ENCODE measurements at places on chromosomes 2 and 18. TPM values are rescaled to one million over a fixed set of nuclear protein-coding genes. Genes with fewer than 3 reads are reported as not detected.

The SOX11 gene
- total RNA-seq: 4.7 TPM

The RUFY4 gene
- total RNA-seq: not detected

The NFU1 gene
- total RNA-seq: 40.0 TPM

The NEUROD1 gene
- not detected for total RNA-seq

The MARCHF4 gene
- total RNA-seq: 3.1 TPM

The MALL gene
- total RNA-seq: 1.6 TPM

DNA sequence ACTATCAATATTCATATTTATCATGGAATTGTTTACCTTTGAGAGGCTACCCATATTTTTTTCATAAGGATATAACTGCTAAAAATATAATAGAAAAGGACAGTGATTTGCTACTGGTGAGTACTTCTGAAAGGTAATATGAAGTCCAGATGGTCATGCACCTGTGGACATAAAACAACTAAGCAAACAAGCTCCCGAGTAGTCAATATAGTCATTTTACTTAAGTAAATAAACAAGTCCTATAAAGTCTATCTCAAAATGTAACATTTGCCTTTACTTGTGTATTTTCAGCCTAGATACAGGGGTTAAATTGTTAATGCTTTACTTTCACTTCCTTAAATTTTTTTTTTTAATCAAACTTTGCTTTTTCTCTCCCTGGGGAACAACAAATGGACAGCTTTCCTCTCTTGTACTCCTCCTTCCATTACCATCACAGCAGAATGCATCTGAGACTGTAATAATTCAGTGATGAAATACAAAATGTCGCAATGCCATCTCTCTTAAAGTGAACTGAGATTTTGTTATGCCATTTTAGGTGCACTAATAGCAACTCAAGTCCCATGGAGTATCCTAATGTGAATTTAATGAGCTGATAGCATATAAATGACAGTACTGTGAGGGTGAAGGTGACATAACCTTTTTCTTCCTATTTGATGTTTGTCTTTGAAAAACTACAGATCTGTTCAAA lies 1325.4 kb upstream of the ZEB2 start:
- DNase-seq: peak; percentile 4

GRCh38 chr2:211957799-211958198 lies 580.8 kb downstream of the ERBB4 start:
- no peak for DNase-seq

DNA sequence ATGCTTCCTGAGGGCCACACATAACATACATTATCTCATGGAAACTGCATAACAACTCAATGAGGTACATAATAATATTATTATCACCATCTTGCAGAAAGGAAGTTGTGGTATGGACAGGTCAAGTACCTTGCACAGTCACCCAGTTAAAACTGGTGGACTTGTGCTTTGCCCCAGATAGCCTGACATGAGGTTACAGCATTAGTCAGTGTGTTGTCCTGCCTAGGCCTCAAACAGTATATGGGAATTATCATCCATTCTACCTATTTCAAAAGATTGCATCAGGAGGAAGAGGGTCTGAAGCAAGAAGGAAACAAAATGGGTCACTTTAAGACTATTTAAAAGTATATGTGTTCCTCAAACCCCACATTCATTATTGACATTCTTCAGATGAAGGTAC lies 5.4 kb upstream of the ANTXR1 start:
- DNase-seq: no peak

DNA sequence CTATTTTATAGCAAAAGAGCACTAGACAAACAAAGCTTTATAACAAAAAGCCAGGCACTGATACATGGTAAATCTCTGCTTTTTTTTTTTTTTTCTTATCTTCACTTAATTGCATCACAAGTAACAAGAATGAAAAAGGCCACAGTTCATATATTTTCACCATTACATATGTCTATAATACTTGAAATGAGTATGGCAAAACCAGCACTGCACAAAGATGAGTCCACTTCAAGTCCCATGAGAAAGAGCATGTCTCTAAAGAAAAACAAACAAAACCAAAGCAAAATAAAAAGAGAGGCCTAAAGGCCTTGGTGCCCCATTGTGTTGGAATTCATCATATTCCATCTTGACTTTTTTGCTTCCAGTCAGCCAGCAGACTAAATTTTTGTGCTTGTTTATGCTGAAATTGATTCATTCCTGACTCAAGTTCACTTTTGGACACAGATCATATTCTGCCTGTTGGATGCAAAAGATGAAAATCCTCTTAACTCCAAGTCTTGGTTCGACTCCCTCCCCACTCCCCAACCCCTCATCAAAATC lies 264.9 kb upstream of the CCDC68 start:
- peak; percentile 55 for DNase-seq

DNA sequence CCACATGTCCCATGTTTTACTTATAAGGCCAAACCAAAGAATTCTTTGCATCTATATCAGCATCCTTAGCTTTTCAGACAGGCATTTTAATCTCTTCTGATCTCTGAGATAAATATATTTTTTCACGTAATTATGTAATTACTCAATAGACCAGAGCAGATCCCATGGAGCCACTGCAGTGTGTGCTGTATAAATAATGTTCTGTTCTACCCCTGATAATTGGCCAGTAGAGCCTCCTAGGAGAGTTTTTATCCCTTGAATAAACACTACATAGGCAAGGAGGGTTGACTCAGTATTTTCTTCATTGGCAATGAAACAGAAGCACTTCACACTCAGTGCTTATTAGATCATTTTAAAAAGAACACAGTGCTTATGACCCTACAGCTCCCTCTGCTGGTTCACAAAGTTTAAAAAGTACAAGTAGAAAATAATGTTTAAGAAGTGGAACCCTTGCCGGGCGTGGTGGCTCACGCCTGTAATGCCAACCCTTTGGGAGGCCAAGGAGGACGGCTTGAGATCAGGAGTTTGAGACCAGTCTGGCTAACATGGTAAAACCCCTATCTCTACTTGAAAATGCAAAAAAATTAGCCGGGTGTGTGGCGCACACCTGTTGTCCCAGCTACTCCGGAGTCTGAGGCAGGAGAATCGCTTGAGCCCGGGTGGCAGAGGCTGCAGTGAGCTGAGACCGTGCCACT lies 91.9 kb downstream of the PPP1R1C start:
- peak; percentile 95 for DNase-seq

GRCh38 chr2:239729681-239730566 lies 295.2 kb downstream of the NDUFA10 start:
- no peak for DNase-seq

- DNase-seq: no peak
Observed at GRCh38 chr2:114218383-114218782, 224.1 kb upstream of the DPP10 start.

- DNase-seq: no peak
Observed at GRCh38 chr2:49004036-49004626, 150.2 kb downstream of the FSHR start.

DNA sequence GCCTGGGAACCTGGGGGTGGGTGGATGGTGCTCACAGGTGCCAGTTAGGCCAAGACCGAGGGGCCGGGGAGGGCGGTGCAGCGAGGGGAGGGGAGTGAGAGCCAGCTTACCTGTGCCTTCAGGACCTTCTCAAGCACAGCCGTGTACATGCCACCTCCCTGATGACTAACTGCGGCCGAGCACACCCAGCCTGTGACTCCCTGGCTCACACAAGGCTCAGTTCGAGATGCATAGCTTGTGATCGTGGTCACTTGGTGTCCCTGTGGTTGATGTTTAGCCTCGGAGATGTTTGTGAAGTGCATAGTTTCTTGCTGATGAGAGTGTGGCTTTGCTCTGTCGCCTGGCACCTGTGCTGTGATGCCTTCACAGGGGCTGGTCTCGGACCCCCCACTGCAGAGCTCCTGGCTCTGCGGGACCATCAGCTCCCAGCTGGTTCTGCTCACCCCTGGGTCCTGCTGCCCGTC lies 84.5 kb upstream of the ODC1 start:
- DNase-seq: peak; percentile 8

DNA sequence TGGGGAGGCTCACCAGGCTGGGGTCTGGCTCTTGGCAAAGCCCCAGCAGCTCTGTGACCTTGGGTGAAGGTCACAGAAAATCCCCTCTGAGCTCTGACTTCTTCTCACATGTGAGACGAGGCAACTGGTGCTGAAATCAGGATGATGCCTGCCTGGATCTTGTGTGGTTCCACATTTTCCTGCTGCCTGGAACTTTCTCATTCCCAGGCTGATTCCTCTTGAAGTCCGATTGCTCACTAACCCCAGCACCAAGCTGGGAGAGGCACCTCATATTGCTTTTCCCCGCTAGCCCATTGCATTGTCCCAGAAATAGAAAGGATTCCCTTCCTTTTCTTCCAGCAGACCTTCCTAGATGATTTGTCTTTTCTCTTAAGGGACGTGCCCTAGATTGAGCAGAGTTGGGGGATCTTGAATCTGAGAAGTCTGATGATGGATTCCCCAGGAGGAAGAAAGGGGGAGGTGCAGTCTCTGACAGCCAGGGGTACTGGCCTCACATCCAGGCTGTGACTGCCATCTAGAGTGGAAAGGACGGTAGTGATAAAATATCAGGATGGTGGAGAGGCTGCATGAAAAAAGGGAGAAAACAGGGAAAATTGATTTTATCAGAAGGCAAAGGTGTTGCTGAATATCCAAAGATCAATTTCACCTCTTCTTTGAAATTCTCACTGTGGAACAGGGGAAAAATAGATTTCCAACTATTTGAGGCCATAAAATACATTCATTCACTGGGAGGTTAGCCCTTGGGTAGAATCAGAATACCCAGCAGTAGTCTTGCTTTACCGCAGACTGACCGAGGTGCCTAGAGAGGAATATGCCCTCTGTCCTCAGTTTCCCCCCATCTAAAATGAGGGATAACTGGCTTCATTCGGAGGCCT lies 96.3 kb downstream of the FAM210A start:
- peak; percentile 50 for DNase-seq

GRCh38 chr18:28015671-28016070 lies 161.3 kb downstream of the CDH2 start:
- no peak for DNase-seq

DNA sequence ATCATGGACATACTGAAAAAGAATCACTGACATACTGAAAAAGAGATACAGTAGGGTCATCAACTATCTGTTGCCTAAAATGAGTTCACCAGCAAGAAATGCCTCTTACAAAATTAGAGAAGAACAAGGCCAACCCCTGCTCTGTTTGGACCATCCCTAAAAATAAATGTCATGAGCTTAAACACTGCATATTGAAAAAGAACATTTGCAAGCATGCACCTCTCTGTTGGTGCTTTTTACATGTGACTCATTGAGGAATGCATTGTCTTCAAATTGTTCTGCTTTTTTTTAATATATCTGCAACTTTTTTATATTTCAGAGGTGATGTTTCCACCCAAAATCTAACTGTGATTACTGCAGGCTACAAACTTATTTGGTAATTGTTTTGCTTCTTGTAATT lies 233.9 kb upstream of the LRATD1 start:
- no peak for DNase-seq

DNA sequence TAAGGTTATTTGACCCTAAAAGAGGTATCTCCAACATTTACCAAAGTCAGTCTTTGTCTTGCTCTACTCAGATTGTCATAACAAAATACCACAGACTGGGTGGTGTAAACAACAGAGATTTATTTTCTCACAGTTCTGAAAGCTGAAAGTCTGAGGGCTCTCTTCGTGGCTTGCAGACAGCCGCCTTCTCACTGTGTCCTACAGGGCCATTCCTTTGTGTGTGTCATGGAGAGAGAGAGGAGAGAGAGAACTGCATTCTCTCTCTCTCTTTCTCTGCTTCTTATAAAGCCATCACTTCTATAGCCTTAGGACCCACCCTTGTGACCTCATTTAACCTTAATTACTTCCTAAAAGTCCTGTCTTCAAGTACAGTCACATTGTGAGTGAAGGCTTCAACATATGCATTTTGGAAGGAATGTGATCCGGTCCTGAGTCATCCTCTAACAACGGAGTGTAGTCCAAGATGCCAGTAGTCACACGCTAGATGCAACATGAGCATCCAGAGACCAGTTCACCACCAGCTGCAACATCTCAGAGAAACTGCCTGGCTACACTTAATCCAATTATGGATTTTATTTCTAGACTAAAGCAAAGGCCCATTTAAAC lies 130.2 kb downstream of the CD226 start:
- DNase-seq: peak; percentile 98

DNA sequence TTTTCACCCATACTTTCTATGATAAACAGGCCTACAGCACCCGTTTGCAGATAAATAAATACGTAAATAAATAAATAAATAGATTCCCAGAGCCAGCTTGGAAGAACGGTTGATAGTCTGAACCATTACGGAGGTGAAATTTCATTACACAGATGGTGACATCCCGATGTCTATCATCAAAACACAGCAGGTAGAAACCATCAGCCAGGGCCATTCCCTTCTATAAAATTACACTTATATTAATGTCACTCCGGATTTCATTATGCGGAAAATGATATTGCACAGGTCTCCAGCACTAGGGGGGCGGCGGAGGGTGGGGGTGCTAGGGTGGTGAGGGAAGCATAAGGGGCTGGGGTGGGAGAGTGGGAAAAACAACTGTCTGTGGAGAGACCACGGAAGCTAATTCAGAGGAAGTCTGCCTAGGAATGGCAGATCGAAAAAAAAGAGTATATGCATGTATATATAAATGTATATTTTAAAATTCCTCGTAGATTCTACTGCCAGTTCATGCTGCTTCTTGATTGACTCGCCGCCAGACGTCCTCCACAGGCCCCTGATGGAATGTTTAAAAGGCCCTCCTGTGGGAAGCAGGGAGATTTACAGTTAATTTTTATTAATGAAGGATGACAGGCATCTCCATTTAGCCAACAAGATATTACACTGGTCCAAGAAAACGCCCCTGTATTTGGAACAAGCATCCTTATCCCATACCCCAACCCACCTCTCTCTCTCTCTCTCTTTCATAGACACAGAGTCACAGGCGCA lies 1906.0 kb upstream of the PIK3C3 start:
- DNase-seq: no peak

DNA sequence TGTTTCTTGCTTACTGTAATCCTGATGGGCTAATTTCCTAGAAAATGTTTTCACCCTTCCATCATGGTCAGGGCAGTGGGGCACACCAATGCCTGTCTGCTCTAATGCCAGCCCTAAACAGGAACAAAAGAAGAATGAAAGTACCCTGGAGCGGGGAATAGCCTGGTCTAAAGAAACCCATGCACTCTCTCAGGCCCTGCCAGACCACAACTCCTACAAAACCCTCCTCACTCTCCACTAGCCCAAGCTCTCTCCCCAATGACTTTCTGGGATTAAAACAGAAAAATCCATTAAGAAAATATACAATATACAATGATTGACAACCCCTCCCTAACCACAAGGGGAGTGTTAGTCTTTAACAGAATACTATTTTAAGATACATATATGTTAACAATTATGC lies 67.6 kb downstream of the AAK1 start:
- no peak for DNase-seq

DNA sequence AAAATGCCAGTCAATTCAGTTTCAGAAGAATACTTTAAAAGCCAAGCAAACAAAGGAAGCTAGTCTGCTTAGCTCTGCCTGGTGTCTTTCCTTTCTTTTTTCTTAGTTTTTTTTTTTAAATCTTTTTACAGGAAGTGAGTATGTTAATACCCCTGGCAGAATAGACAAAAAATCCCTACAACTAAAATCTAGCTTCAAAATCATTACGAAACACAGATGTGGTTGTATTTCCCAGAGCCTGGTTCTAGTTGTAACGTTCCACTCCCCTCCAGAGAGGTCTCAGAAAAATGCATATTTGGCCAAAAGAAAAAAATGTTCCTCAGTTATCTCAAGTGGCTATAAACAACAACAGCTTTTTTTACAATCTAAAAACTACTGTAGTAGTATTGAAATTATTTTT lies 202.1 kb upstream of the RND3 start:
- DNase-seq: no peak

All from IMR-90 (cell line).